Fibroblast of villous mesenchyme (primary cell): ENCODE measurements at places on chromosomes 12 and 14.

GRCh38 chr12:108711489-108712164, 19.7 kb downstream of the CORO1C start:
- no peak for DNase-seq

DNA sequence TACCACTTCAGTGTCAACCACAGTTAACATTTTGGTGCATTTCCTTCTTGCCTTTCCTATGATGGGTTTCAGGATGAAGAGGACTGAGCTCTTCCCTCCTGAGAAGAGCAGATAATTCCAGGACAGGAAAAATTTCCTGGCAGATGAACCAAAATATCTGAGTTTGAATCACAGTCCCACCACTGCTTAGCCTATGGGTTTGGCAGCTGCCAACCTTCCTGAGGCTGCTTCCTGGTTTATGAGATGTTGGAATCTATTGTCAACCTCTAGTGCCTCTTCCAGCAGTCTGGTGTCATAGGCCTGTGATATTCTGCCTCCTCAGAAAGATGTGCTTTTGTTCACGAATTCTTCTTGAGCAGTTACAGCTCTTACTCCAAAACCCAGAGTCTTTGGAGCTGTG, 197.4 kb upstream of the FRMD6 start:
- DNase-seq: no peak

DNA sequence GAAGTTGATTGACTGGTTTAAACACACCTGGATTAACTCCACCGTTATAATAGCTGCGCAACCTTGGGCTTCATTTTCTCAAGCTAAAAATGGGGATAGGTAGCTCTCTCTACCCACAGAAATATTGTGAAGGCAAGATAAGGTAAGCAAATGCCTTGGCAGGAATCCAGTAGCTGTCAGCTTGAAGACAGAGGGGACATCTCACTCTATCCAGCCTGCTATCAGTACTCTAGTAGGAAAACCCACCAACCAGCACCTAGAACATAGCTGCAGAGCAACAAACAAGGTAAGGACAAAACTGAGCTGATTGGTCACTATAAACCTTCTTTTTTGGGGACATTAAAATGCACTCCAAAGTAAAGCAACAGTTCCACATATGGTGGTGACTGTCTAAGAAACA, 7.7 kb downstream of the CSRP2 start:
- no peak for DNase-seq

DNA sequence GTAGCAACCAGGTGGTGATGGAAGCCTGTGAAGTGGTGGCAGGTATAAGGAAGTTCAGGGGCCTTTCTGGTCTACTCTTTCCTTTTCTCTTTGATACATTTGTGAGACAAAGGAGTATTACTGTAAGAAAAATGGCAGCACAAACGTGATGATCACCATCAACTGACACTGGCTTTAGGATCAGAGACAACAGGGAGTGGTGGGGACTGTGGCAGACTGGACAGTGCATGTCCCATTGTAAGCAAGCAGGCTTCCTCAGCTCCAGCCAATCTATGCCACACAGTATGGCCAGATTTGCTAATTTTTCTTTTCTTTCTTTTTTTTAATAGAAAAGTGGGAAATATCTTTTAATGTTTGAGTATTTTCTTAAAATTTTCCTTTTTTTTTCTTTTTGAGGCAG, 19.0 kb upstream of the IFT81 start:
- DNase-seq: no peak

GRCh38 chr12:644303-644639, 19.0 kb downstream of the NINJ2 start:
- DNase-seq: no peak
